Osteocyte (in vitro differentiated cells): ENCODE measurements at places on chromosomes 16 and 17. TPM values are rescaled to one million over a fixed set of nuclear protein-coding genes. Genes with fewer than 3 reads are reported as not detected.

The TNP2 gene
- not detected in 2 replicates for total RNA-seq

The CLEC10A gene
- total RNA-seq: not detected in 2 replicates

The LRRC75A gene
- total RNA-seq: 1.8 and 2.0 TPM in 2 replicates

The NPIPA5 gene
- total RNA-seq: 5.7 and 8.0 TPM in 2 replicates

The CSH2 gene
- not detected in 2 replicates for total RNA-seq

The PHF12 gene
- 50.3 and 52.8 TPM in 2 replicates for total RNA-seq

The IRF8 gene
- total RNA-seq: not detected in 2 replicates

- no peak for DNase-seq
Measured at GRCh38 chr16:80816356-80816755, 12.0 kb upstream of the CDYL2 start.

DNA sequence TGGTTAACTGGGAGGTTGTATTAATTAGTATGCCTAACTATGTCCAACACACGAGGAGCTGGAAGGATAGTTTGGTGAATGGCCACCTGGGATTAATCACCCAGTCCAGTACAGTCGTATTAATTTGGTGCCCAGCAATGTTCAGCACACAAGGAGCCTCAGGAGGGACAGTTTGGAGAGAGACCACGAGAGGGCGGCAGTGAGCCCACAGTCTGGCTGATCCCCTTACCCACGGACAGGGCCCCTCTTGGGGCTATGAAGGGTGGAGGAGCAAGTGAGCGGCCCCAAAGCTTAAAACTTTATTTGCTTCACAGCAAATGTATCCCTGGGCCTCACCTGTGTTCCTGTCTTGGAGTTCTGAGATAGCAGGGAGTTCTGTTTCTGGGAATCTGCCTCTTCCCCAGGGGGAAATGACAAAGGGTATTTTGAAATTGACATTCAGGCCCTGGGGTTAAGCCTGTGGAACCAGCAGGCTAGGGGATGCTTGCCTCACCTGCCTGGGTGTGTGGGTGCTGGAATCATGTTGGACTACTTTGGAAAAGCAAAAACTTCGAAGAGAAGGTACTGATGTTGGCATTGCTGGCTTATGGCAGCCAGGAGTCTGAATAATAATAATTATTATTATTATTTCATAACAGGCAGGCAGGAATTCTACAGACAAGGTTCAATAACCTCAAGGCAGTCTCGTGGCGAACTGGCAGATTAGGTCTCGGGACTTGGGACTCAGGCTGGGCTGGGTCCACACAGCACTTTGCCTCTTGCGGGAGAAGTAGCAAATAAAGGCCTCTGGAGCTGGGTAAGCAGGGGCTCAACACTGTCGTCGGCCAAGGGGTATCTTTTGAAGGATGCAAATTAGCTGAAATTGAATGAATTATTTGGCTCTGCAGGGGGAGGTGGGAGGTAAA is 227.6 kb upstream of the ASIC2 start:
- no peak for DNase-seq

DNA sequence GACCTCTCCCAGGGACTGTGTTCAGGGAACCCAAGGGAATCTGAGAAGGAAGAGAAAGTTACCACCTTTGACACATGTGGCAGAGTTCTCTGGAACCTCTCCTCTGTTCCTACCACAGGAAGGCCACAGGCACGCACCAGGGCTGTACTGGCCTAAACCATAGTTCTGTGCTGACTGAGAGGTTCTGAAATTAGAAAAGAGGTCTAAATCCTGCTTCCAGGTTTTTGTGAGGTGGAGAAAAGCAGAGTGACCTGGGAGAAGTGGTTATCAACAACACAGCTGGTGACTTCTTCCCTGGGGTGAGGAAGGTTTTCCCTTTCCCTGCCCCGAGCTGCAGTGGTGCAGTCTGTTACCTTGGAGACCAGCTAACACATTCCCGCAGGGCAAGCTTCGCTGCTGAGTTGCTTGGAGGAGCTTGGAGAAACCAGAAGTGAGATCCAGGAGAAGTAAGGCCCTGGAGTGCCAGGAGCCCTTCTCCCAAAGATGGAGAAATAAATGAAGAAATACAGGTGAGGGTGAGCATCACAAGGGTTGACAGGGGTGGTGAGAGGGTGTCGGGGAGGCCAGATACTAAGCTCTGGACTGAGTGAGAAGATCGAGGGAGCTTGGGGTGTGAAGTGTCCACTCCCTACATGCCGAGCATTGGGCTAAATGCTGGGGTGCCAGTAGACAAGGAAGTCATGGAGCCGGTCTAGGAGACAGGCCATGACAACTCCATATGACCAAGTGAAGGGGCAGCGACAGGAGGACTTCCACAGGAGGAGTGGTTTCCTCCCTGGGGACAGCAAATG is at the start of gene VWA3A:
VWA3A (plus strand) TSS at position 399 of the 791 bp plus-strand sequence; CDS start at position 496, 97 bp downstream.
- no peak for DNase-seq

DNA sequence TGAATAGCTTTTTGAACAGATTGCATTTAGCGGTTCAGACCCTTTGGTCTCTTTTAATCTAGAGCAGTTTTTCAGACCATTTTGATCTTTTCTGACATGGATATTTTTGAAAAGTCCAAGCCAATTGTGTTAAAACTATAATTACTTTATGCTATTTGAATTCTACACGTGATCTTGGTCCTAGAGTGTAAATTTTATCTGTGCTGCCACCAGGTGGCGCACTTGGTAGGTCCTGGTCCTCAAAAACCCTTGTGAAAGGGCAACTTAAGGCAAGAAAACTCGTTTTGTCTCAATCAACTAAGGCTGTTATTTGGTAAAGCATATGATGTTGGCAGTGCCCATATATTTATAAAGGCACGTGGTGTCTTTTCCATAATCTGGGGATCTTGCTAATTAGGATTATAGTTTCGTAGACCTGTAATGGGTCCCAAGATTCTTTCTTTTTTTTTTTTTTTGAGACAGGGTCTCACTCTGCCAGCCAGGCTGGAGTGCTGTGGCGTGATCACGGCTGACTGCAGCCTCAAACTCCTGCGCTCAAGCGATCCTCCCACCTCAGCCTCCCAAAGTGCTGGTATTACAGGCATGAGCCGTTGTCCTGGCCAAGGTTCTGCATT is 43.9 kb upstream of the TEX2 start:
- no peak for DNase-seq

DNA sequence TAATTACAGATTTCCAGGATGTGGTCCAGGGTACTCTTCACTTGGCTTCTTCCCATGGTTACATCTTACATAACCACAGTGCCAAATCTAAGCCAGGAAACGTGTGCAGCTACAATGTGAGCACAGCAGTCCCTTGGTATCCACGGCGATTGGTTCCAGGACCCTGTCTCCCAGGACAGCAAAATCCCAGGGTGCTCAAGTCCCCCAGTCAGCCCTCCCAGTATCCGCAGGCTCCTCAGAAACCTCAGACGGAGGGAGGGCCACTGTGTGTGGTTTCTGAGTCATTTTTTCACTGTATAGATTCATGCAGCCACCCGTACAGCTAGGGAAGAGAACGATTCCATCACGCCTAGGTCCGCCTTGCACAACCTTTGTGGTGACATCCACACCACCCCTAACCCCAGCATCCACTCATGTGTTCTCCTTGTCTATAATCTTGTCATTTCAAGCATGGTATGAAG is 11.1 kb upstream of the ATP2C2 start:
- DNase-seq: no peak

- DNase-seq: peak; percentile 95
Measured at GRCh38 chr17:37358830-37359681, 16.7 kb upstream of the C17orf78 start.

- DNase-seq: no peak
Measured at GRCh38 chr17:30084788-30085187, 31.8 kb upstream of the NSRP1 start.

DNA sequence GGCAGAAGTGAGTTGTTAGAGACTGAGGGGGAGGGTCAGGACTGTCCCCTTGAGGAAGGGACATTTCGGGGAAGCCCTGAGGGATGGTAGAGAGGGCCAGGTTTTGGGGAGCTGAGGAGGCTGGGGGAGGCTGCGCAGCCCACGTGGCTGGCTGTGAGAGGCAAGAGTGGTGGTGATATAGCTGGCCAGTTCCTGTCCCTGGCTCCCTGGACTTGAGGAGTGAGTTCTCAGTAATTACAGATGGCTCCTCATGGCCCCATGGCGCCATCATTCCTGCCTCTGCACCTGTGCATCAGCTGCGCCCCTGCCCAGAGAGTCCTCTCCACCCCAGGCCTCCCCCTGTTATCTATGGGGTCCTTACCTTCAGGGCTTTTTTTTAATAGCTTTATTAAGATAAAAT is 30.3 kb downstream of the MPRIP start:
- DNase-seq: no peak

- DNase-seq: no peak
Measured at GRCh38 chr17:31053071-31053470, 41.7 kb upstream of the NF1 start.

- DNase-seq: no peak
Measured at GRCh38 chr17:7475764-7476422, 3.5 kb downstream of the ZBTB4 start.

GRCh38 chr16:80299416-80299815 is 241.4 kb upstream of the DYNLRB2 start:
- DNase-seq: no peak

DNA sequence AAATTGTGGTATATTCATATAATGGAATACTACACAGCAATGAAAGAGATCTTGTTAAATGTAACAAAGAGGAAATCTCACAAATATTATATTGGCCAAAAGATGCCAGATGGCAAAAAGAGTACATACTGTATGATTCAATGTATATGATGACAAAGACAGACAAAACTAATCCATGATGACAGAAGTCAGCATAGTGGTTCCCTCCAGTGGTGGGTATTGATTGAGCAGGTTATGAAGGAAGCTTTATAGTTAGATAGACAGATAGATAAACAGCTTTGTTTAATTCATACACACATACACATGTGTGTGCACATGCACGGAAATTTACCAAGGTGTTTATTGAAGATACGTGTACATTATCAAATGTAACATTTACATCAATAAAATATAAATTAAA is 74.4 kb upstream of the SMIM36 start:
- no peak for DNase-seq

DNA sequence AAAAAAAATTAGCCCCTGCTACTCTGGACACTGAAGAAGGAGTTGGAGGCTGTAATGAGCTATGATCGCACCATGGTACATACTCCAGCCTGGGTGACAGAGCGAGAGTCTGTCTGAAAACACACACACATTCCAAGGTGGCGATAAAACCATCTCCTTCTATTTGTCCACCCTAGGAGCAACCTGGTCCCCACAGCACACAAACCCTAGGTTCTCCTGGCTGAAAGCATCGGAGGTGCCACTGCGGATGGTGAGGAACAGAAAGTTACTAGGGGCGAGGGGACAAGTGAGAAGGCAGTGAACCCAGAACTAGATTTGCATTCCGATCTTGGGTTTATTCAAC is 1.4 kb upstream of the ECI1 start:
- no peak for DNase-seq

DNA sequence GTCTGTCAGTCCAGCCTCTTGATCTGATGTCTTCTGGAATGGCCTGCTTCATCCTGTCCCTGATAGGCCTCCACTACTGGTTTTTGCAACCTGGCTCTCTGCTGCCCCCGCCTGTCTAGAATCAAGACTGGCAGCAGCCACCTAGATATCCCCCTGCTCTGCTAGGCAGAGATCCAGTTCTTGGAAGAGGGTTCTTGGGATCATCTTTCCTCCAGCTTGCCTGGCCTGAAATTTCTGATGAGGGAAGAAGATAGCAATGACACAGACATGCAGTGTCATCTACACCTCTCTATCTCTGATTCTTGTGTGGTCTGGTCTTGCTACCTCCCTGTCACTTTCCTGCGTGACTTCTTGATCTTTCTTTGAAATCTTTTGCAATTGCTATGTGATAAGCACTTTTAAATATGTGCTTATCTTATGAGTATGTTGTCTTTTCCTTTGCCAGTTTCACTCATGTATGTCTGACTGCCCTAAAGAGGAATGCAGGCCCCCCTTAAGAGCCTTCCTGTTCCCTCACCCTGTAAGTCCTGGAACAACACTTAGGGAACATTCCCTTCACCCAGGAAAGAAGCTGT is 20.3 kb upstream of the NFATC3 start:
- no peak for DNase-seq

GRCh38 chr17:36705874-36706731 is 104.7 kb downstream of the MRM1 start:
- no peak for DNase-seq

GRCh38 chr16:75575958-75576357 is 9.8 kb downstream of the GABARAPL2 start:
- DNase-seq: no peak

DNA sequence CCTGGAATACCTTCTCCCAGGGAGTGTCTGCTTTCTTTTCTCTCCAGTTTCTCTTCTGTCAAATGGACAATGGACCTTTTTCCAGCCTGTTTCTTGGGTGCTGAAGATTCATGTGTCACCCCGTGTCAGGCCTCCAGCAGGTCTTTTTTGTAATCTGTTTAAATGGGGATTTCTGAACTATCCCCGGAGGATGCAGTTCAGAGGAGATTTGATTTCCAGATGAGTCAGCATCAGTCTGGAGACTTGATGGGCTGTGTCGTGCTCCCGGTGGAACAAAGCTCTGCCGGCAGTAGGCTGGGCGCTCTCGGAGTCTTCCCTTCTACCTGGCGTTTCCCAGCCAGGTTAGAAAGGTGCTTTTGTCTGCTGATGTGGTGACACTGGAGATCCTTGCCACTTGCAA is 440.6 kb downstream of the HS3ST3B1 start:
- DNase-seq: no peak

- no peak for DNase-seq
Measured at GRCh38 chr17:63697341-63698286, 2.3 kb downstream of the LIMD2 start.

DNA sequence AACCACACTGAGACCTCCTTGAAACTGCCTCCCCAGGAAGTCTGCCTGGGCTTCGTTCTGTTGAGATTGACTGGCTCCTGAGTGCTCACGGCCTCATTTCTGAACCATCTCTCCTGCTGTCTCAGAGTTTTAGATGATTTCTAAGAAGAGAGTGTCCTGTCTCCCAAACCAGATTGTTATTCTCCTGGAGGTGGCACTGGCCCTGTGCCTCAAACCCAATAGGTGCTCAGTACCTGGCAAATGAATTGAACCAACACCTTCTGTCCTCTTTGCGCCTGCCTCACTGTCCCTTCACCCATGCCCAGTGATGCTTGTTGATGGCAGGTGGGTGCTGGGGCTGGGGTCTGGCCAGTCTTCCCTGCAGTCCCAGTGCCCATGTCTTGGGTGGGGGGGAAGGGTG is 36.3 kb upstream of the C1QL1 start:
- no peak for DNase-seq

GRCh38 chr17:58263773-58264172 is 17.0 kb downstream of the MPO start:
- DNase-seq: no peak

- DNase-seq: no peak
Measured at GRCh38 chr17:17744116-17744515, 62.9 kb downstream of the RAI1 start.

GRCh38 chr16:62620275-62620674 is 584.0 kb upstream of the CDH8 start:
- DNase-seq: no peak

DNA sequence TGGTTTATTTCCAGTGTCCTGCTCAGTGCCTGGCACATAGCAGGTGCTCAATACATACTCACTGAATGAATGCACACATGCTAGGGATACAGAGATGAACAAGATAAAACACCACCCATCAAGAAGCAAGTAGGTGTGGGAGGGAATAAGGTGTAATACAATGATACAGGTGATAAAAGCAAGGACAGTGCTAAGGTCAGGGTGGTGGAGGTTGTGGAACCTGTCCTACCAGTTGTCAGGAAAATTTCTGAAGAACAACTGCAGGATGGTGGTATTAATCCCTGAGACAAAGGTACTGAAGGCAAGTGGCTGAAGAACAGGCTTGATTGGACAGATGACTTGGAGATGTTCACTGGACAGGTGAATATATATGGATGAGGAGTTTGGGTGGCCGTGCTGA is 1.8 kb downstream of the KNOP1 start:
- DNase-seq: no peak
